Left hindlimb (tissue), 1 donor: ENCODE measurements at places on chromosomes 4 and X.
A peak's percentile ranks its signal among the peaks of the same experiment; 100 is the strongest.

DNA sequence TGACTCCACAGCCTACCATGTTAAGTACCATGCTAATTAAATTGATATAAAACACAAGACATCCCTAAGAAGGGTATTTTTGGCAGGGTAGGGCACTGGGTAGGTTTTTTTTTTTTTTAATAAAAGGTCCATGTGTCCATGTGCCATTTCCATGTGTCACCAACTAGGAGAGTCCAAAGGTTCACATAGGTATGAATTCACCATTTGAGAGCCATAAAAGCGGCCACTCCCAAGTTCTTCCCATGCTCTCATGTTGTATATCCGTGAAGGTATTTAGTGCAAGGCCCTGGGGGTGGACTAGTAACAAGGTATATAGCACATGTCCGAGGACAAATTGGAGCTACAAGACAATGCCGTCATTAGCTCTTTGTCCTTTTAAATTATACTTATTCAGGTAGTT is 107.3 kb downstream of the PDE5A start:
- no peak for DNase-seq

GRCh38 chrX:72005046-72005445 is 94.4 kb downstream of the NHSL2 start:
- no peak for DNase-seq

GRCh38 chrX:44305921-44306320 is 37.6 kb downstream of the EFHC2 start:
- no peak for DNase-seq

GRCh38 chrX:16930392-16930791 is 16.1 kb upstream of the REPS2 start:
- no peak for DNase-seq

DNA sequence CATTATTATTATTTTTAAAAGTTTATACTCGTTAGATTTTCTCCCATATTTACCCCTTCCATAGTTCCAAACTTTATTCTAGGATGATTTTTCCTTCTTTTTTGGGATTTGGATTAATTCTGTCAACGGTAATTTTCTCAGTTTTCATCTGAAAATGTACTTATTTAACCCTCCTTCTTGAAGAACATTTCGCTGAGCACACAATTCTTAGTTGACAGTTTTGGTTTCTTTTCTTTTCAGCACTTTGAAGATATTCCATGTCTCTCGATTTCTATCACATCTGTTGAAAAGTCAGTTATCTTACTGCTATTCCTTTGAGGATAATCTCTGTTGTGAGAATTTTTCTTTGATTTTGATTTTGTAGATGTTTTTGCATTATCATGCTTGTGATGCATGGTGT is 85.2 kb downstream of the SCLT1 start:
- DNase-seq, result no peak

- DNase-seq, result no peak
These were observed 26.0 kb downstream of the ADH4 start for GRCh38 chr4:99117876-99118693.

DNA sequence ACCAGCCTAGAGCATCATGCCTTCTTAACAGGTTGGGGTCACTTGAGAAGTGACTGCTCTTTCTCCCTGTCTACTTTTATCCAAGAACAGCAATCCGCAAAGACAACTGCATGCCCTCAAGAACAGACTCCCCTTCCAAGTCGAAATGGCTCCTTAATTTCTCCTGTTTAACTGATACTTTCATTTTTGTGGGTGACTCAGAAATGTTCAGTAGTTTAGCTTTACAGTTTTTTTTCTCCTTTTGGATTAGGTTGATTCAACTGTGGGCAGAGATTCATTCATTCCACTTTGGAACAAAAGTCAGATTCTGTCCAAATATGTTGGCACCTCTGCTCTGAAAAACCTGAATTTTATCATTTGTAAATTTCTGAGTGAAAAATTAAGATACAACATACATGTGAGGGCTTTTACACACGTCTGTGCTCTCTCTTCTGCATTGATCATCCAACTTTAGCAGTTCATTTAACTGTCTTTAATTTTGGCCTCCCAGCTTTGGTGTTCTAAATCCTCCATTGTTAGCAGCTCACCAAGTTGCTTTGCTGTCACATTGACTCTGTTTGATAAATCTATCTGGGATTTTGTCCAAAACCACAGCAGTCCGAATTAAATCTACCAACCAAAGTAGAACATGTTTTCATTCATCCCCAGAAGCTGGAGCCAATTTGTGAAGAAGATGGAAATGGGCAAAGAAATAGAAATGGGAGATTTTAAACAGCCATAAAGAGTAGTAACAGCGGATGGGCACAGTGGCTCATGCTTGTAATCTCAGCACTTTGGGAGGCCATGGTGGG is 50.0 kb downstream of the HOPX start:
- DNase-seq, result no peak

- DNase-seq, result peak; percentile 18
These were observed 52.7 kb downstream of the CPLX1 start for GRCh38 chr4:773214-773613.

GRCh38 chr4:65798498-65799127 is 128.3 kb upstream of the EPHA5 start:
- no peak for DNase-seq

DNA sequence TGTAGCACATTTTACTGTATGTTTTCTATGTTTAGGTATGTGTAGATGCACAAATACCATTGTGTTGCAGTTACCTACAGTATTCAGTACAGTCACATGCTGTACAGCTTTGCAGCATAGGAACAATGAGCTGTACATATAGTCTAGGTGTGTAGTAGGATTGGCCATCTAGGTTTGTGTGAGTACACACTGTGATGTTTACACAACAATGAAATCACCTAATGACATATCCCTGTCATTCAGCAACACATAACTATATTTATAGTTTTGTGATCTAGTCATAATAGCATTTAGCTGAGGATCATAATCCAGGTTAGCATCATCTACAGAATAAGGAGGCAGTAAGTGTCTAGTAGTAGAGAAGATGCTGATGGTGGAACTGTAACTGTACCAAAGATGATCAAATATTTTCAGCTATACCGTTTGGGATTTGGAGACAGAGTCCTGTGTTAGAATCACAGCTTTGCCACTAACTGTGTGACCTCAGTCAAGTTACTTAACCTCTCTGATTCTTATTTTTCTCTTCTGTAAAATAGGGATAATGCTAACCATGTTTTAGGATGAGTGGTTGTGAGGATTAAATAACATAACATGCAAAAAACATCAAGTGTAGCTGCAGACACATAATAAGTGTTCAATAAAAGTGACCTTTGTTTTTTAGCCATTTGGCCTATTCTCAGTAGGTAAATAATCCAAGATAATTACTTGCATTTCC is 73.3 kb downstream of the LIMCH1 start:
- no peak for DNase-seq

DNA sequence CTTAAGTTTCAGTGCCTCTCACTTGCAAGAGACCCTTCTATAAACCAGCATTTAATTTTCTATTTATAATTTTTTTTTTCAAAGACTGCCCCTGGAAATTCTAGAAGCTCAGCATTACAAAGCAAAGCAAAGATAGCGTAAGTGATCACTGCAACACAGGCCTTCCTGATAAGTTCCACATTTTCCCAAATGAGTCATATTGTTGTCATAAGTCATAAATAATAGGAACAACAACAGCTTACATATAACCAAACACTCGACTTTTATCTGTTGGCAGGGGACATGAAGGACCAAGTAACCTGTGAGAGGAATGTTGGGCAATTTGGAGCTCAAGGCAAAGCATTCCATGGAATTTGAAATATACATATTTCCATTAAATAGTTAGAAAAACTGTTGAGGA is 815.5 kb downstream of the DMD start:
- no peak for DNase-seq

- DNase-seq, result no peak
These were observed 15.8 kb downstream of the RASGEF1B start for GRCh38 chr4:81455897-81456296.

GRCh38 chr4:89158884-89159503 is 47.7 kb downstream of the TIGD2 start:
- no peak for DNase-seq

- peak; percentile 85 for DNase-seq
These were observed 11.3 kb downstream of the BLOC1S4 start for GRCh38 chr4:6727081-6727942.

- no peak for DNase-seq
These were observed 4.9 kb downstream of the ZNF275 start for GRCh38 chrX:153338836-153339235.

- DNase-seq, result no peak
These were observed 28.2 kb upstream of the ANTXR2 start for GRCh38 chr4:80101071-80101791.

GRCh38 chrX:153974003-153974725 is 1.6 kb downstream of the TMEM187 start:
- DNase-seq, result peak; percentile 16

DNA sequence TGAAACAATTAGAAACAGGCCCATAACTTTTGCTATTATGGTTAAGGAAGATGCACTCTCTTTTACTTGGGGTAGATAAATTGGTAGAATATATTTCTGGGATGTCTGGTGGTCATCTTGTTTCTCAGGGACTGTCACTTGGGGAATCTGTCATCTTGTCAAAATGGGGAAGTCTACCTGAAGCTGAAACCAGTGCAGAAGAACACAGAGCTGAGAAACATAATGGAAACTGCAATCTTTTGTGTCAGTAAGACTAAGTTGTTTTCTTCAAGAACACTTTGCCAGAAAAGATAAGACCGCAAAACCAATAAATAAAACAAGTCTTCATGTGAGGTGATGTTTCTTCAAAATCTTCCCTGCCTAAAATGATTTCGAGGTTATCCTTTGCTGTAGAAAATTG is 92.0 kb downstream of the NAA11 start:
- no peak for DNase-seq

DNA sequence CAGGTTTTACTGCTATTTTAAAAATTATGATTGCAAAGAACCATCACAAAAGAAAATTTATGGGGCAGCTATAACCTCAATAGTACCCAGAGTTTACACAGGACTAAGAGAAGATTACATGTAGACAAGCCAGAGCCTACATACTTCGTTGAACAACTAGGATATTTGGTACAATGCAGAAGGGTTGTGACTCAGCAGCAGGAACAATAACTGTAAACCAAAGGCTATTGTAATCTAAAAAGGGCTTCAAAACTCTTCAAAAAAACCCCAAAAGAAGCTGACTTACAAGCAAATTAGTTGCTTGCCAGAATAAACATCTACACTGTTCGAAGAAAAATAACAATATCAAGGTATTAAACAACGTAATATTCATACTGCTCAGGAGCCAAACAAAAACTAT is 618.0 kb downstream of the STPG2 start:
- no peak for DNase-seq

- no peak for DNase-seq
These were observed 49.7 kb upstream of the GATB start for GRCh38 chr4:151810476-151810875.

GRCh38 chrX:63250253-63250868 is 100.8 kb downstream of the SPIN4 start:
- peak; percentile 42 for DNase-seq

- DNase-seq, result no peak
These were observed 10.5 kb downstream of the CDX4 start for GRCh38 chrX:73457306-73457705.

GRCh38 chrX:115487608-115488007 is 73.4 kb upstream of the PLS3 start:
- no peak for DNase-seq

- DNase-seq, result no peak
These were observed 11.3 kb downstream of the BST1 start for GRCh38 chr4:15714141-15714540.

DNA sequence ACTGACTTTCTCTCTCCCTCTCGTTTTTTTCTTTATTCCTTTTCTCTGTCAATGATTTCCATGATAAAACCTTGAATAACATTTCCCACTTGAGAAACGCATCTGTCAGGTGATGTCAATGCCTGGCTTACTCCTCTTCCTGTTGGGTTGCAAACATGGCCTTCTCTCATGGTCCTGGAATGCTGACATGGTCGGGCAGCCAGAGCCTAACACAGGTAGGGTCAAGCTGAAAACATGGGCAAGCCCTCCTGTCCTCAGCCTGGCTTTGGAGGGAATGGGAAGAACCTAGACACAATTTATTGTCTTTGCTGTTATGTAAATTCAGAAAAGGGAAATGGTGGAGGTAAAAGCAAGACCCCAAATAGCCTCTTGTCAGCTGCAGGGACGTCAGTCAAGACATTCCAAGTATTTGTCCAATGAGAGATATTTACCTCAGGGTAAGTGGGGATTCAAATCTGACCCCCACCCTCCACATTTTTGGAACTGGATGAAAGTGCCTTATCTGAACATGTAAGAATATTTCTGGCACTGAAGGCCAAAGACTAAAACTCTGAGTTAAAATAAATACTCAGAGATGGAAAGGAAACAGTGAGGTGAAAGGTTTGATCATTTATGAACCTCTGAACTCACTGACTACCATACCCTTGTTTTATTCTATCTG is 473.8 kb downstream of the SPRY1 start:
- no peak for DNase-seq

- DNase-seq, result peak; percentile 41
These were observed 300.4 kb upstream of the CPEB2 start for GRCh38 chr4:14701896-14702295.

GRCh38 chr4:183873409-183874185 is 31.5 kb upstream of the STOX2 start:
- DNase-seq, result no peak

- no peak for DNase-seq
These were observed 32.8 kb upstream of the NOCT start for GRCh38 chr4:138982754-138983153.

GRCh38 chrX:10685923-10686595 is 65.7 kb upstream of the MID1 start:
- no peak for DNase-seq

DNA sequence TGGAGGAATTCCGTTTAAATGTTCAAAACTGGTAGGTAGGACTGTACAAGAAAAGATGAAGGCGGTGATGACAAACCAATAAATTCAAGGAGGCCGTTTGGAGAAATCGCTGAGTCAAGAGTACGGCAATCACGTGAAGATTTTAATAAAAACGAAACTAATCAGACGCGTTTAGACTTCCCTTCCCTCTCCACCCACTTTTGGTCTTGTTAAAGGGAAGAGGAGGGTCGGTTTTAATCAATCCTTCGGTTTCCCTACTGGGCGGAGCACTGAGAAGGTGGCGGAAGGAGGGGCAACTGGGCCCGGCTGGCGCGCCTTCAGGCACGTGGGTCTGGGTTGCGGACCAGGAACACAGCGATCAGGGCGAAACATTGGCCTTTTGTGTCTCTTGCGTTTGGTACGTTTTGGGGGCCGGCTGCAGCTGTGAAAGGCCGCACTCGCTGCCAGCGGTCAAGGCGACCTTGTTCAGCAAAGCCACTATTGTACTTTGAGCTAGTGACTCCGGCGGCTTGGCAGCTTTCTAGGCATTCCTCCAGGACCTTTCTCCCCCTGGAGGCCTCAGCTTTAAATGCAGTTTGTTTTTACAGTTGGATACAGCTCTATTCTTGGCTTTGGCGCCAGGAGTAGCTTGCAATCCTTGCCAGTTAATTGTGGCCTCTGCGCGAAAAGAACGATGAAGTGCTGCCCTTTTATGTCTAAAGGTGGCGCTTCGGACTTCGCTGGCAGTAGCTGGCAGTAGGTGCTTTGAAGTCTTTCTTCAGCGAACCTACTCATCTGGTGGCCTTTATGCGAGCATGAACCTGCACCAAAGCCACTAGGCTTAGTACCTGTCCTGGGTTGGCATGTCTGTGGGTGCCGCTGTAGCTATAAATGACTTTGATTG is 16.8 kb upstream of the LAMP2 start:
- peak; percentile 77 for DNase-seq
